Lung microvascular endothelial cell (primary cell): ENCODE measurements at places on chromosomes 12 and 14.

DNA sequence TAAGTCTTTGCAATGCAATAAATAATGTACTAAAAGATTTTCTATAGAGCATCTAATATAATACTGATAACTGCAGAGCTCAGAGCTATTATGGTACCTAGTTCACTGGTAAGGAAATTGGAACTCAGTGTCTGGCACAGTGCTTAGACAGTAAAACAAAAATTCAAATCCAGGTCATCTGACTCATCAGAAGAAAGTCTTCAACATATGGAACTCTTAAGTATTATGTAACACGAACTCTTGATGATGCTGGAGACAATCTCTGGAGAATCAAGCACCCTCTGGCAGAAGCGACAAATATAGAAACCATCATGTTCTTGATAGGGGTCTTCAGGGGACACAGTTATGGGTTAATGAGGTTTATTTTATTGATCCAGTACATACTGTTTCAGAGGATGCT, 37.3 kb upstream of the TRHDE start:
- no peak for DNase-seq

DNA sequence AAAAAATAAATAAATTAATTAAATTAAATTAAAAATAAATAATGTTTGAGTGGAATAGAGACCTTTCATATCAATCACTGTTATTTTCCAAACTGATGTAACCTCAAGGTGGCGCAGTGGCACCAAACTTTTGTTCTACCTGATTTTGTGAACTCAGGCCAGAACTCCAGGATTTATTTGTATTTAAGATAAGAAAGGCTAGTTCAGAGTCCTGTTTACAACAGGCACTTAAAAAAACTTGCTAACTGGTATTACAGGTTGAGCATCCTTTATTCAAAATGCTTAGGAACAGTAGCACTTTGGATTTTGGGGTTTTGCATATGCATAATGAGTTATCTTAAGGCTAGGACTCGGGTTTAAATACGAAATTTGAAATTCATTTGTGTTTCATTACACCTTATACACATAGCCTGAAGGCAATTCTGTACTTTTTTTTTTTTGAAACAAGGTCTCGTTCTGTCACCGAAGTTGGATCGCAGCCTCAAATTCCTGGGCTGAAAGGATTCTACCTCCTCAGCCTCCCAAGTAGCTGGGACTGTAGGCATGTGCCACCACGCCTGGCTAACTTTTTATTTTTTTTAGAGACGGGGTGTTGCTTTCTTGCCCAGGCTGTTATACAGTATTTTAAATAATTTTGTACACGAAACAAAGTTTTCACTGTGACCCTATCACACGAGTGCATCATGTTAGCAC, 32.4 kb downstream of the YY1 start:
- DNase-seq = peak; percentile 53

DNA sequence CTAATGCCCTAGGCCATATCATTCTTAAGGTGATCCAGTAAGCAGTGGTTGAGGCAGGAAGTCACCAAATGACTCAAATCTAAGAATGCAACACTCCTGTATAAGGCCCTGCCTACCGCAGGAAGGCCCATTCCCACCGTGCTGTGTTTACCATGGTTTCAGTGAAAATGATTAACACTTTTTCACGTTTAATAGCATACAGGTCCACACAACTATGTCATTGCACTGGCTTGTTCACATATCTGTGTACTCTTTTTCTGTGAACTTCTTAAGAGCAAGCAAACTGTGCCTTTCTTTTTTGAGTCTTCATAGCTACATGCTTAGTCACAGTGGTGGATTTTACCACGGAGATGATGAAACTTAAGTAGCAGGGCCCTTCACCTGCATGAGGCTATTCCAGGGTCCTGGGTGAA, 214.9 kb downstream of the CNTN1 start:
- DNase-seq = no peak

GRCh38 chr14:84792722-84793410, 737.1 kb upstream of the FLRT2 start:
- DNase-seq = no peak
